NCI-H510A treated with DMSO at 0.1 percent for 48 hours (cell line): ENCODE measurements at places on chromosomes 3 and 15.

DNA sequence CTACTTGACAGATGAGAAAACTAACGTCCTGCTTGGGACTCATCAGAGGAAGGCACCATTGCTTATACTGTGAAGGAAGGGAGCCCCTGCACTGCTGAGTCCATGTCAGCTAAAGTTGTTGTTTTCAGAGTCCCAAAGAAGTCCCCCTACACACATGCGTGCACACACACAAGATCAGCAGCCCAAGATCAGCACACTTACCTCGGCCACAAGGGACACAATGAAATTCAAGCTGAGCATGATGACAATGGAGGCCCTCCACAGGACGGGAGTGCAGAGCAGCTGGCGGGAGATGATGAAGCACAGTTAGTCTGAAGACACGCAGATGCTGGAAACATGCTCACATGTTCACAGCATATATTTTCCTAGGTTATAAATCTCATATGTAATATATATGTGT, 28.6 kb upstream of the ATP13A5 start:
- DNase-seq, result no peak

GRCh38 chr15:40501487-40501886, 30.7 kb downstream of the CHST14 start:
- DNase-seq, result no peak

GRCh38 chr3:43707998-43708397, 17.3 kb downstream of the ABHD5 start:
- no peak for DNase-seq

DNA sequence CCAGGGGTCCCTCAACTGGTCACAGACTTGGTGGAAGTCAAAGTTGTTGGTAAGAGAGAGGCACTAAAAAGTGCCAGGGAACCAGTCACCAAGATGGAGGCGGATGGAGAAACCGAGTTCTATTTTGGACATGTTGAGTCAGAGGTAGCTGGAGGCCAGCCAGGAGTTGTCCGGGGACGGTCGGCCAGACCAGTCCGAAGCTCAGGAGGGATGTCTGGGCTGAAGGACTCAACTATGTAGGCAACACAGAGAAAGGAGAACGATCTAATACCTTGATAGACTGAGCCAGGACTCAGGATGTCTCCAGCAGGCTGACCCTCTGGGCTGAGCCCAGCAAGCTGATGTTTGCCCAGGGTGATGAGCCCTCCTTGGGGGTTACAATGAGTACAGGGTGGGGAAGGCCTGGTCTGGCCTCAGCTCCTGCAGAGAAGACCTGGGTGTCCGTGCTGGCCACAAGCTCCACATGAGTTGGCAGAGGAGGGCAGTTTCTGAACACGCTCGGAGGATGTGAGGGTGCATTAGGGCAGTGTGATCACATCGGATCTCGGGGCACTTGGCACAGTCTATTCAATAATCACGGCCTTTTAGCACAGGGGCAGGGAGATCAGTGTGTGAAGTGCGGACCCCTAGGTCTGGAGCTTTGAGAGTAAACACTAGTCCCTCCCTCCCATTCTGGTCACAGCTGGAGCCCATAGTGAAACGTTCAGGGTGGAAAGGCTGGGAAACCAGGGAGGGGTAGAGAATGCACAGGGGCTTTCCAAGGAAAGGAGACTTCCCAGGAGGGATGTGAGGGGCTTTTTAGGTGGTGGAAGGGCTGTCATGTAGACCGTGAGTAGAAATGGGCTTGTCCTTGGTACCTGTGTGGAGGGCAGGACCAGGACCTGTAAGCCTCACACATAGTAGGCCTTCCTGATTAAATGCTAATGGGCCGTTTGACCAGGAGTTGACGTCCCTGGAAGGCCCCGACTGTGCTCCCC, 111.9 kb downstream of the ETFA start:
- DNase-seq, result no peak

DNA sequence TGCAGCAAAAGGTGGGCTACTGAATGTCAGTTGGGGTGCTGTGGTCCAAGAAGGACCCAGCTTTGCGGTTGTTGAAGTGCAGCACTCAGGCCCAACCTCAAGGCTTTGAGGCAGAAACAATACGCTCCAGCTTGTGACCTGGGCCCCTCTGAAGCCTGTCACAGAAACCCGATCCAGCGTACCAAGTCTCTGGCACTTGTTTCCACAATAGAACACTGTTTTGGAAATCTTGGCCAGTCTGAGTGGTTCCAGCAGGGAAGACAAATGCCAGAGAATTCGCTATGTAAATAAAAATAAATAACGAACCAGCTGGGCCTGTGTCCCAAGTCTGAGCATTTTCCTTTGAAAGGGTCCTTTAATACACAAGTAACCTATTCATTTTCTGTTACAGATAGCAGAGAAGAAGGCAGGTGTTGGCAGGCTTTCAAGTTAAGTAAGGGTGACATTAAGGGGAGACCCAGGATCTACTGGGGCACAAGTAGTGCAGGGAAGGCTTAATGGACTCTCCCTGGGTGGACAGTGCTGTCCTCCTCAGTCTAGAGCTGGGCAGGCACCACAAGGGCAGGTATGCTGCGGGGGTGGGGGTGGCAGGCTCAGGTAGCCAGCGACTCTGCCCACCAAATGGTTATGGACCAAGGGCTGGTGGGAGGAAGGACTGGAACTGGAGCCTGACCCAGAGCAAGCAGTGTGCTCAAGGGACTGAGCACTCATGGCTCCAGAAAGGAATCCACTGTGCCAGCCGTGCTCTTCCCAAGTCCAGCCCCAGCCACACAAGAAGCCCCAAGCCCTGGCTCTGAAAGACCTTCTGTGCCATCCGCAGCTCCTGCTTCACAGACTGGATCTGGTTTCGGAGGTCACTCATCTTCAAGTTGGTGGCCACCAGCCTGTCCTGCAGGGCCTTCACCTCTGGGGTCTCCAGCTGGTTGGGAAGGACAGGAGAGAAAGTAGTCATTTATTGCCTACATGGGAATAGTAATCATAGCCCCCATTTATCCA, 26.3 kb downstream of the CCDC13 start:
- DNase-seq, result peak; percentile 26

DNA sequence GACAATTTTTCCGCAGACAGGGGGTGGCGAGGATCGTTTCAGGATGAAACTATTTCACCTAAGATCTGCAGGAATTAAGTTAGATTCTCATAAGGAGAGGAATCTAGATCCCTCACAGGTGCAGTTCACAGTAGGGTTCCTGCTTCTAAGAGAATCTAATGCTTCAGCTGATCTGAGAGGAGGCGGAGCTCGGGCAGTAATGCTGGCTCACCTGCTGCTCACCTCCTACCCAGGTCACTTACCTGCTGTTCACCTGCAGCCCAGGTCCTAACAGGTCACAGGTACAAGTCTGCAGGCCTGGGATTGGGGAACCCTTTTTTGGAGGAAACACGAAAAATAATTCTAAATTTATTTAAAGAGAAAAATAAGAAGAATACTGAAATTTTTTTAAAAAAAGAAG, 406.8 kb downstream of the MCTP2 start:
- no peak for DNase-seq

GRCh38 chr15:99343881-99344551, 92.7 kb downstream of the LRRC28 start:
- no peak for DNase-seq

- DNase-seq, result peak; percentile 80
Observed at GRCh38 chr3:56988458-56989168, 71.9 kb upstream of the SPATA12 start.

DNA sequence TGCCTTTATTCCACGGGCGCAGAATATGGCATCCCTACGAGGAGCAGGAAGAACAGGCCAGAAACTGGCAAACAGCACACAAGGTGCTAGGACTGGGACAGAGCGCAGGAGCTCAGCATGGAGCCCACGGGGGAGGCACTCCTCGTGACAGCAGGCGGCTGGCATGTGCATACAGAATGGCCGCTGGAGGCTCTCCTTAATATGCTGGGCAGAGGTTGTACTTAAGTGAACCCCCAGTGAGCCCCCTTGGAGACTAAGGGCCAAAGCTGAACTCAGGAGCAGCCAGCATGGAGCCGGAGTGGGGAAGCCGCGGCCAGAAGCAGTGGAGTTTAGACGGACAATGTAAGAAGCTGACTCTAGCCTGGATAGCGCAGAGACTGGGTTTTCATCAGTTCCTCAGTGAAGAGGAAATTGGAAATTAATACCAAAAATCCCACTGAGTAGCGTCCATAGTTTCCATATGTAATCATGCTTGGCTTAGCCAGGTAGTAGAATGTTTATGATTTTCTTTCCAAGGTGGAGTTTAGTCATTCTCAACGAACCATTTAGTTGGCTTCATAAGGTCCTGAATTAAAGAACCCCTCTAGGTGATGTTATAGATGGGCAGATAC, 69.4 kb downstream of the EPHB3 start:
- DNase-seq, result no peak

DNA sequence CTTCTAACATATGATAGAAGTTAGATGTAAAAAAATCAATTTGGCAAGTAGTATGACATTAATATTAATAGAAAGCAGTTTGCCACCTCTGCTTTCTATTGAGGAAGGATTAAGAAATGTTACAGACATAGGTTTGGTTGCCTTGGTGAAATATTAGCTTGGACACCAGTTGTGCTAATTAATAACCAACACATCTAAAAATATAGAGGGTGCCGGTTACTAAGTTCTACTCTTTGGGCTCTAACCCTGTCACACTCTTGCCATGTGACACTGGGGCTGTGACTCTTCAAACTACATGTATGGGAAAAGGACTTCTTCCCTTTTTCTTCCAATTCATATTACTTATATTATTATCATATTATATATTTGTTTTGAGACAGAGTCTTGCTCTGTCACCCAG, 64.4 kb downstream of the TRIM71 start:
- DNase-seq, result no peak

DNA sequence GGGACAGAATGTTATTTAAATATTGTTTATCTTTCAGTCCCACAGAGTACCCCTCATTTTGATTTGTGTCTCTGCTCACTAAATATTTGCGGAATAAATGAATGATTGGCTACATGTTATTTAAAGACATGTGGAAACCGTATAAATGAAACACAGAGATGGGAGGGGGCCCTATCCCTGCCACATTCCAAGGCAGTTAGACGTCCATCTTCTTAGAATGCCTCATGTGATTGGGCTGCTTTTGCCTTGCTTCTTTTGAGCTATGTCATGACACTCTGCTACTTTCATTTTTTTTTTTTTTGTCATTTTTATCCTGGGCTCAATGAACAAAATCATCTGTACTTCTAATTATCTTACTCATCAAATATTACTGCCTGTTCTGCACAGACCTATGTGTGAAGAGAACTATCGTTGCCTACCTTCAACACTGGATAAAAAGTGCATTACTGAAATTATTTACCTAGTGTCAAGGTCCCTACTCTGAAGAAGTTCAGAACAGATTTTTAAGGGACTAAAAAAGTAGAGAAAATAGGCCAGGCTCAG, 83.9 kb upstream of the FAM98B start:
- no peak for DNase-seq

- no peak for DNase-seq
Observed at GRCh38 chr3:171691485-171691884, 118.8 kb downstream of the PLD1 start.
